ENCODE measurements at places on chromosomes 4 and X. TPM values are rescaled to one million over a fixed set of nuclear protein-coding genes. Genes with fewer than 3 reads are reported as not detected.

DNA sequence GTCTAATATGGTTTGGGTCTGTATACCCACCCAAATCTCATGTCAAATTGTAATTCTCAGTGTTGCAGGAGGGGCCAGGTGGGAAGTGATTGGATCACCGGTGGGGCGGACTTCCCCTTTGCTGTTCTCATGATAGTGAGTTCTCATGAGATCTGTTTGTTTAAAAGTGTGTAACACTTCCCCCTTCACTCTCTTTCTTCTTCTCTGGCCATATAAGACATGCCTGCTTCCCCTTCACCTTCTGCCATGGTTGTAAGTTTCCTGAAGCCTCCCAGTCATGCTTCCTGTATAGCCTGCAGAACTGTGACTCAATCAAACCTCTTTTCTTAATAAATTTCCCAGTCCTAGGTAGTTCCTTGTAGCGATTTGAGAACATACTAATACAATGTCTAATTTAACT is 19.7 kb upstream of the SCRG1 start:
- DNase-seq, result no peak

DNA sequence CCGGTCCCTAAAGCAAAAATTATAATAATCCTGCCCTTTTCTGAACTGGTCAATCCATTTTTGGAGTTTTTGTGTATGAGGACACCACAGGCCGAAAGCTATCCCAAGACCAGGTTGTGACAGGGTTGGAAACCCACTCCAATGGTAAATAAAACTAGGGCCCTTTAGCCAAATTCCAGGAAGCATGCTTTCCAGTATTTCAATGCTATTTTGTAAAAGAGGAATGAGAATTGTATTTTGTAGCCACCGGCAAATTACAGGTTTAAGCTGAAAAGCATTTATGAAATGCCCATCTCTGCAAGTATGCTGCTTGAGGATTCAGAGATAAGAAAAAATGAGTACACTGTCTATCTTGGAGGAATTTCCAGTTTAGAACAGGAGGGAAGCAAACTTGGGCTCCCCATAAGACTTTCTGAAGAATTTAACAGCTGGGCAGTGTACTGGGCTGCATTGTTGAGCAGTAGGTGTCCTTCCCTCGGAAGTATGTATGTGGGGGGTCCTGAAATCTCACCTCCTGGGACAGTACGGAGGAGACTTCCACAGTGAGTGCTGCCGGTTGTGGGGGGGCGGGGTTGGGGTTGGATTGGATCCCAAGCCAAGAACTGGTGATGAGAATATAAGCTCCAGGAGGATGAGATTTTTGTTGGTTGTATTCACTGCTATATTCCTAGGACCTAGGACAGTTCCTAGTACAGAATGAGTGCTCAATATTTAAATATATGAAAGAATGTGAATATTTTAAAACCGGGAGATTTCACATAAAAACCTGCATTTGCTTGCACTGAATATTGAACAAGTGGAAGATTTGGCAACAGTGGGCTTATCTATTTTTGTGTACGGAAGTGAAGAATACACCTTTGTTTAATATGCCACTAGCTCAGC is 26.8 kb downstream of the OCIAD2 start:
- DNase-seq, result no peak

DNA sequence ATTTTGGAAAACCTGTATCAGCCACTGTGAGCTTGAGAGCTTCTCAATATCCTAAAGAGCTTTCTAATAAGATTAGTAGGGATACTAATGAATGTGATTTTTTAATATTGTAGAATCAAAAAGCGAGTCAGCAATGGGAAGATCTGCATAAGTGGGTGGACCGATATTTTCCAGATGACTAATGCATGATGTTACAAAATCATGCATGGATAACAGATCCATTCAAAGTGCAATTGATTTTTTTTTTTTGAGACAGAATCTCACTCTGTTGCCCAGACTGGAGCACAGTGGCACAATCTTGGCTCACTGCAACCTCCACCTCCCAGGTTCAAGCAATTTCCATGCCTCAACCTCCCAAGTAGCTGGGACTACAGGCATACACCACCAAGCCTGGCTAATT is 7.3 kb upstream of the CLDN2 start:
- no peak for DNase-seq

GRCh38 chrX:133655275-133656265 is 240.3 kb upstream of the GPC4 start:
- no peak for DNase-seq

The PPP4R3C gene
- not detected for total RNA-seq

Data from CD8-positive, alpha-beta memory T cell (primary cell).